ENCODE measurements at places on chromosomes 1 and 21.

GRCh38 chr1:224067621-224068457, 46.1 kb upstream of the FBXO28 start:
- no peak for DNase-seq

DNA sequence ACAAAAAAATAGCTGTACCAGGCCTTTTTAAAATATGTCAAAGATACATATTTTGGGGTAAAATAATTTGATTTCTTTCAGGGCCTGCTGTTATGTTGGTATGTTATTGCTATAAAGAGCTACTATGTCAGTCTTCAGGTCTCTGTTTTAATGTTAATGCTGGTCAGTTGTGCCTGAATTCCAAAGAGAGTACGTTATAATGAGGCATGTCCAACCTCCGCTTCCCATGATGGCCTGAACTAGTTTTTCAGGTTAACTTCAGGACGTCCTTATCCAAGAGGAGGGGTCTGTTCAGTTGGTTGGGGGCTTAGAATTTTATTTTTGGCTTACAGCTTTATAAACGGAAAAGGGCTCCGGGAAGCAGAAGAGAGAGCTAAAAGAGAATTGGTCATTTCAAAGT, 34.9 kb upstream of the LYPD8 start:
- no peak for DNase-seq

GRCh38 chr1:156200044-156200443, 6.1 kb downstream of the SLC25A44 start:
- DNase-seq = no peak

DNA sequence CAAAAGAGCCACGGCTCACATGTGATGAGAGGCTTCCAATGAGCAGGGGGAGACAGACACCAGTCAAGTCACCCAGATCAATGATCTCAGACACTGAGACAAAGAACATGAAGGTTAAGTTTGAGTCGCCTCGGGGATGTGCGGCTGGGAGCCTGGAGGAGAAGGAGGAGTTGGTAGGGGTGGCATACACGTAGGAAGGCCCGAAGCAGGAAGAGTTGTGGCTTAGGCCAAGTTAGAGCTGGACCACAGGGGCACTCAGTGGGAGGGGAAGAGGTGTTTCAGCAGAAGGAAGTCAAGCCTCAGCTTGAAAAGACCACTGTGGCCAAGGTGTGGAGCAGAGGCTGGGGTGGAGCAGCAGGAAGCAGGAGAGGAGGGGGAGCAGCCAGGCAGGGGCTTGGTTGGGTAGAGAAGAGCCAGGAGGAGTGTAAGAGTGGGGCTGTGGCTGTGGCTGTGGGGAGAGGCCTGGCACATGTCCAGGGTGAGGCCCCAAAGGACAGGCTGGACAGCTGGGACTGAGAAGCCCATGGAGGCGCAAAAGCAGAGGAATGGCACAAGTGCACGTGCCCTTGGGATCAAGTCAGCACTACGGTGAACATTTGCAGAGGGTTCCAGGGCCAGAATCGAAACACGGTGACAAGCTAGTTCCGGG, 27.6 kb downstream of the CTNNBIP1 start:
- DNase-seq = no peak

- DNase-seq = no peak
Observed at GRCh38 chr1:197440715-197441114, 172.7 kb downstream of the CRB1 start.

GRCh38 chr1:25848531-25848930, 10.7 kb downstream of the AUNIP start:
- no peak for DNase-seq

All from stimulated activated CD8-positive, alpha-beta memory T cell treated with anti-CD3 and anti-CD28 coated beads, Interleukin-2, amount 100 ng/mL, for 1 hour (primary cell).